ENCODE measurements at places on chromosomes 2 and 18.

- peak; percentile 97 for DNase-seq
Measured at GRCh38 chr18:57434536-57435494, at the start of gene ONECUT2. TSS of gene ONECUT2 (plus strand) at chr18:57435374. CDS start at chr18:57435717, 343 bp downstream.

- DNase-seq, result no peak
Measured at GRCh38 chr18:45828917-45829811, 3.7 kb downstream of the SIGLEC15 start.

DNA sequence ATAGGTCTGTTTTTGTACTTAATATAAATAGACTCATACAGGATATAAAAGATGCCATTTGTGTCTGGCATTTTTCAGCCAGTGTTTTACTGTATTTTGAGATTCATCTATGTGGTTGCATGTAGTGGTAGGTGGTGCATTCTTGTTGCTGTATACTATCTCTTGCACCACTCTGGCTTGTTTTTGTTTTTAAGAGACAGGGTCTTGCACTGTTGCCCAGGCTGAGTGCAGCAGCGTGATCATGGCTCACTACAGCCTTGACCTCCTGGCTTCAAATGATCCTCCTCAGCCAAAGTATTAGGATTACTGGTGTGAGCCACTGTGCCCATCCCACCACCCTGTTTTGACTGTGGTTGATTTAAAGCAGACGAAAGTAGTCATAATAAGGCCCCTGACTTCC, 12.6 kb downstream of the HK2 start:
- DNase-seq, result no peak

DNA sequence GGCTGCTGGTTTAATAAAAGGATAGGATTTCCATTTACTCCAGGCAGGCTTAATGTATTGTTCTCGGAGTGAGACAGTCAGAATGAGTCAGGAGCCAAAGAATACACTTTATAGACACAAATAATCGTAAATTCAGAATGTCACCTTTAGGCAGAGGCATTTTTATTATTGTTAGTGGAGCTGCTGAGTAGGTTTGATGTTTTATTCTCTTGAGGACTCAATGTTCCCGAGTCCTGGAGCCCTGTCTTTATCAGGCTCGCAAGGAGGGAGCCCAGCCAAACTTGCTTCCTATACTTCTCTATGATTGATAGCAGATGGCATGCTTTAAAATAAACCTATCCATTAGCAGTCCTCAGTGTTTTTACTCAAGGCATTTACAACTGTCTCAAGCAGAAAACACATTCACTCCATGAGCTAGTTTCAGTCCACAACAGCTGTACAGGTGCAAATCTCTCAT, 492.3 kb upstream of the ZEB2 start:
- peak; percentile 8 for DNase-seq

DNA sequence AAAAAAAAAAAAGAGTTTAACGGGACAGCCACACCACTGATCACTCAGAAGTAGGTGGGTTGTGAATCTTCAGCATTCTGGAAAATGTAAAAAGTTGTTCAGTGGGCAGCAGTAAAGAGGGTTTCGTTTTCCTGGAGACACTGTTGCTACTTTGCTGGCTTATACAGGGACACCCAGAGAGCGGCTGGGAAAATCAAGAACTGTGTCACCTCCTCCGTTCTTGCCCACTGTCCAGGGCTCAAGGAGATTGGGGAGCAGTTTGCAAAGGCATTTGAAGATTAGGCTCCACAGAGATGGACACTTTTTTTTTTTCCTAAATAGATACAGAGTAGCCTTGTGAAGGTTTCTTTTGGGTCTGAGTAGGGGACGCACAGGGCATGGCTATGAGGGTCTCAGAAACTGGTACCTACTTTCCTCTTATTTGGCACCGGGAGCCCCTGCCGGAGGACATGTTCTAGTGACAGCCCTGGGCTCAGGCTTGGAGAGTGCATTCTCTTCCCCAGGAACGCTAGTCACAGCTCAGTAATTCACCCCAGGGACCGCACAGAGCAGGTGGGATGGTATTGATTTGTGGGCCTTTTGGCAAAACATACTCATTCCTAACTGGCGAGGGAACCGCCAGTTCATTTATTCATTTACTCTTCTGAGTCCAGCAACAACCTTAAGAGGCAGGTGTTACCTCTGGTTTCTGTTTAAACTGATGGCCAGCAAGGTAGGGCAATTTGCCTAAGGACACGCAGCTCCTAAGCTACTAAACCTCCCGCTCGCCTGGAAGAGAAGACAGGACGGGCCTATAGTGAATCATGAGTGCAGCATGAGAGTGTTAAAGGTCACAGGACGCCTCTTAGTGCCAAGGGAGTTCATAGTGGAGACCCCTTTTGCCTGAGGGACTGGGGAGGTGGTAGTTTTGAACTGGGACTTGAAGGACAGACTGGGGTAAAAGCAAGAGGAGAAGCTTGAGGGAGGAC, 53.1 kb downstream of the HPCAL1 start:
- no peak for DNase-seq

DNA sequence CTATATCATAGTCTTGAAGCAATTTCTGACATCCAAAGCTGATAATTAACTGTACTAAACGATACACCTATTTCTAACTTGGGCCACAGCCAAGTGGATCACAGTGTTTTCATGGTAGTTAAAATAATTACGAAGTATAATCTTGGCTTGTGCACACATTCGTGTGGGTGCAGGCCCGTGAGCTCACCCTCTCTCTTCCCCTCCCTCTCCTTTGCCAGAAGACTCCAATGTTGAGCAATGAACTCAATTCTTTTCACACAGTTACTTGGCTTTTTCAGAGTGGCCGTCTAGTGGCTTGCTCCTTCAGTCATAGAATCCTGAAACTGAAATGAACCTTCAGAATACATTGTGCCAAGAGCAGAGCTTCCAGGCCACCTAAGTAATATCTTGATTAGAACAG, 178.7 kb downstream of the NCKAP5 start:
- no peak for DNase-seq

- peak; percentile 57 for DNase-seq
Measured at GRCh38 chr2:120949027-120949956, 213.6 kb downstream of the GLI2 start.

DNA sequence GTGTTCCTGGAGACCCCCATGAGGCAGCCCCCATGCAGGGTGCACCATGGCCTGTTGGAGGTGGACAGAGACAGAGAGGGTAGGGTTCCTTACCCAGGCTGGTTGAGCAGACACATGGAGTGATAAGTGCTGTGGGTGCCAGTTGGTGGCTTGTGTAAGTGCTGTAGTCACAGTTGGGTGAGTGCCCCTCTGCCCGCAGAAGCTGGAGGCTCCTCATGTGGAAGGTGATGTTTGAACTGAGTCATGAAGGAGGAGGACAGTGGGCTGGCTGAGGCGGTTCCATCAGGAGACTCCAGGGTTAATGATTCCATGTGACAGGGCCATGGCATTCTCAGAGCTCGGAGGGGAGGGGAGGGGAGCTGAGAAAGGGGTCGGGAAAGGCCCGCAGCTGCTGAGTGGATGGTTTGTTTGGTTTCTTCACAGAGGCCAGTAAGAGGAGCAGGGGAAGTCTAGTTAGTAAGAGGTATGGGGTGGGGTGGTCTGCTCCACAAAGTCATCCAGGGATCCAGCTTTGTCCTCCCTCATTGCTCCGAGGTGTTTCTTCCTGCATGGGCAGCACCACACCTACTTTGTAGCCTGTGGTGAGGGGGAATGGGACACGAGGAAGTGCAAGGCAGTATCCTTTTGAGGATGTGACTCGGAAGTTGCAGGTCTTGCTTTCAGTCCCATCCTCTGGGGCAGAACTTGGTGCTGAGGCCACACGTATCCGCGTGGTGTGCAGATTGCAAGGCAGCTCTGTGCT, 13.6 kb downstream of the IMPA2 start:
- no peak for DNase-seq

- peak; percentile 30 for DNase-seq
Measured at GRCh38 chr18:596288-596881, 403 bp upstream of the CLUL1 start.

DNA sequence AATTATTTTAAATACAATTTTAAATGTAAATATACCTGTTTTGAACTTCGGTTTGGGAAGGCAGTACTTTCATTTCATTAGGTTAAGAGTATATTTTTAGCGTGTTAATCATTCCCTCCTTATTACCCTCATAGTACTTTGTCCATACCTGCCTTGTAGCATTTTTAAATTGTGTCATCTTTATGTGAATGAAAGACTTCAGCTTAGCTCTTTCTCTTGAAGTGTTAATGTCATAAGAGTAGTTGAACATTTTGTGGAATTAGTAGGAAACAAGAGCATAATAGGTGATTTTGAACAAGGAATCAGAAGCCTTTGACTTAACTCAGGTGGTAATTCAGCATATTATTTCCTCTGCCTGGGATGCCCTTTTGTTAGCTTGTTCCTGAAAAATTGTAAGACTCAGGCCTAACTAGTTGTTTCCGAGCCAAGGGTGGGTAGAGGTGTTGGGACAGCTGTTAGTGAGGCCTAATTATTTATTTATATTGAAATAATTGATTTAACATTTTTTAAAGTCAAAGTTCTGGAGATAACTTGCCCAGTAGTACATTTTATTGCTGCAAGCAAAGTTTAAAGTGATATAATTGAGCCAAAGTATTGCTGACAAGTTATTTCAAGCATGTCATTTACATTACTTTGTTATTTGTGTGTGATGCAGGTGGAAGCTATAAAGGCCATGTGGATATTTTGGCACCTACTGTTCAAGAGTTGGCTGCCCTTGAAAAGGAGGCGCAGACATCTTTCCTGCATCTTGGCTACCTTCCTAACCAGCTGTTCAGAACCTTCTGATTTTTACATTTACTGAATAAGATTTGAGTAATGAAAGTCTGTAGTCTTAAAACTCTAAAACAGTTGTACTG, 38.7 kb downstream of the DDX1 start:
- no peak for DNase-seq

- no peak for DNase-seq
Measured at GRCh38 chr18:76855594-76855993, 33.2 kb downstream of the ZNF236 start.

- no peak for DNase-seq
Measured at GRCh38 chr2:190425221-190425866, 17.2 kb downstream of the MFSD6 start.

DNA sequence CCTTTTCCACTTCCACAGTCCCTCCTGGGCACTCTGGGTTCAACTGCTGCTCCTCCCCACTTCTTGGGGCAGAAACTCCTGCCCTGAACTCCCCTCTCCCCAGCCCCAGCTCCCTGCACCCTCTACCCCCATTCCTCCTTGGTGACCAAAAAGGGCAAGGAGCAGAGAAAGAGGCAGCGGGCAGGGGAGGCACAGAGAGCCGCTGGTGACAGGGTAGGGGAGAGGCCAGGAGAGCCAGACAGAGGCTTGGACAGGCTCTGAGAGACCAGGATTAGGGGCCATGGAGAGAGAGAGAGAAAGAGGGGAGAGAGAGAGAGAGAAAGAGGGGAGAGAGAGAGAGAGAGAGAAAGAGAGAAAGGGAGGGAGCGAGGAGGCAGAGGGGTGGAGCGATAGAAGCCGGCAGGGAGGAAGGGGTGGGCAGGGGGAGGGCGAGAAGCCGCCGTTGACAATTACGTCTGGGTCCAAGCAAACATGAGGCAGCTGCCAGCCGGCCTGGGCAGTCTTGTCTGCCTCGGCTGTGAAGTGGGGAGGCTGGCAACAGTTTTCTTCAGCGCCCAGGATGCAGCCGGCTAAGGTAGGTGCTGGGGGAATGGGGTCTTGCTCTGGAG, at the start of gene KCNIP3:
TSS of gene KCNIP3 (plus strand) at position 468 of the 608 bp plus-strand sequence. CDS start at position 560, 92 bp downstream.
- DNase-seq, result peak; percentile 75

GRCh38 chr2:100418406-100418962, 1.0 kb upstream of the CHST10 start:
- DNase-seq, result no peak

DNA sequence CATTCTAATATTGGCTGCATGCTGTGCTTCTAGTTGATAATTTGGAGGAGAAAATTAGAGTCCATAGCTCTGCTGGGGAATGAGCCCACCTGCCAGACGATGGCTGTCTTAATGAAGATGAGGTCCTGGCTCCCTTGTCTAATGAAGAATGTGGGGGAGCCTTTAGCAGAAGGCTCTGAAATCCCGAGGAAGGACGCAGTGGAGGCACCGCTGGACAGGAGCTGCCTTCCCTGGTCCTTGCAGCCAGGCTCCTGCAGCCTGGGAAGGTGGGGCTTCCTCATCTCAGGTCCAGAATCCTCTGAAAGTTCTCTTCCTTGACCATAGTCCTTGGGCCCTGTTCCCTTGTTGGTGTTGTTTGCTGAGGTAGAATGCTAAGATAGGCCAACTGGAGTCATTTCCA, 208.3 kb downstream of the AGAP1 start:
- DNase-seq, result no peak

DNA sequence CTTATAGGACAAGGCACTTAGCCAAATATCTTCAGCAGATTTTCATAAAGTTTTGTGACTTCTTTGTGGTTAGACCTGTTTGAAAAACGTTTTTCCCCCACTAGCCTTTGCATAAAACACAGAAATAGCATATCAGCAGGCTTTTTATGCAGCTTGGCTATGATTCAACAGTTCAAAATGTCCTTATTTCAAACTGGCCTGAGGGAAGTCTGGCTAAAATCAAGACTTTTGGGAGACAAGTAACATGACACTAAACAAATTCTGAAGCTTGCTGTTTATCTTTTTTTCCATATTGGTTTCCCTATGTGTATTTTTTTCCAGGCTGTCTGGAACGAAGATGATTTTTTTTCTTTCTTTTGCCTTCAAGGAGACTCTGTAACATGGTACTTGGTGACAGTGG, 95.1 kb upstream of the L3MBTL4 start:
- DNase-seq, result no peak

DNA sequence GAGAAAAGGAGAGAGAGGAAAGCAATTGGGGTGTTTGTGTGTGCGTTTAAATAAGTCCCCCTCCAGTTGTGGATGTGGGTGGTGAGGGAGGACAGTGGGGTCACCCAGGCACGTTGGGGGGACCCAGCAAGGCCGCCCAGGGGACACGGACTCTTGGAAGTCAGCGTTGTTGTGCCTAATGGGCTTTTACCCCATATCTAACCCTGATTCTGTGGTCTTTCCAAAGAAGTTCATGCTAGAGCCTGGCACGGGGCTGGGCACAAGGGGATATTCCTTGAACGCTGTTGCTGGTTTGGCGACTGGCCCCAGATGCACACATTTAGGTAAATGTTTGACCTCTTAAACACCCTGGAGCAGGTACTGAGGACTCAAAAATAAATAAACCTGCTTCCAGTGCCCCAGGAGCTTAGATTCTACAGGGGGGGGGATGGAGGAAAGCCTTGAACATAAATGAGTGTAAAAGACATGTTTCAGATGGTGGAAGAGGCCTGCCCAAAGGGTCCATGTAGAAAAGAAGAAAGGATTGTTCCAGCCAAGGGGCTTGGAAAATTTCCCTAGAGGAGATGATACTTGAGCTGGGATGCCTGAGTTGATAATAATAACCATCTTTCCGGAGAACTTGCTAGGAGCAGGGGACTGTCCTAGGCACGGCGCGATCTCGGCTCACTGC, 97.7 kb upstream of the SIX3 start:
- DNase-seq, result no peak

- DNase-seq, result peak; percentile 93
Measured at GRCh38 chr18:62425465-62426190, 97.2 kb upstream of the ZCCHC2 start.

DNA sequence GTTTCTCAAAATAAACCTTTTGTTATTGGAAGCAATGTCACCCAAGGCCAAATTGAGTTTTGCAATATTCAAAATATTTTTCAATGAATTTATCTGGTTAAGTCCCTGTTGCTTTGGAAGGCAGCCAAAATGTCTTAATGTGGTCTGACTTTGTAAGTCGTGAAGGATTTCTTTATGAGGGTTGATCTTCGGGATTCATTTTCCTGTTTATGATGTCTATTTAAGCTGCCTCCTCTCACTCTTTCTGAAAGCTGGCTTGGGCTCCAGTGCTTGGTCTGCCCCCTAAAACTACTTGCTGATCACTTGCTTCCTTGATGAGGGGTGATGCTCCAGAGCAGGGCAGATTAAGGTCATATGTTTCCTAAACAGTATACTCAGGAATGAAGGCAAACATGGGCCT, 141.1 kb downstream of the ANTXR1 start:
- DNase-seq, result no peak

Data from NCI-H82 (cell line).